CD14-positive monocyte (primary cell): ENCODE measurements at places on chromosomes 7 and 10.

- no peak for DNase-seq
These were observed 5.1 kb downstream of the ZCCHC24 start for GRCh38 chr10:79440281-79440680.

GRCh38 chr7:84813376-84813775 lies 373.5 kb downstream of the SEMA3D start:
- DNase-seq, result no peak

DNA sequence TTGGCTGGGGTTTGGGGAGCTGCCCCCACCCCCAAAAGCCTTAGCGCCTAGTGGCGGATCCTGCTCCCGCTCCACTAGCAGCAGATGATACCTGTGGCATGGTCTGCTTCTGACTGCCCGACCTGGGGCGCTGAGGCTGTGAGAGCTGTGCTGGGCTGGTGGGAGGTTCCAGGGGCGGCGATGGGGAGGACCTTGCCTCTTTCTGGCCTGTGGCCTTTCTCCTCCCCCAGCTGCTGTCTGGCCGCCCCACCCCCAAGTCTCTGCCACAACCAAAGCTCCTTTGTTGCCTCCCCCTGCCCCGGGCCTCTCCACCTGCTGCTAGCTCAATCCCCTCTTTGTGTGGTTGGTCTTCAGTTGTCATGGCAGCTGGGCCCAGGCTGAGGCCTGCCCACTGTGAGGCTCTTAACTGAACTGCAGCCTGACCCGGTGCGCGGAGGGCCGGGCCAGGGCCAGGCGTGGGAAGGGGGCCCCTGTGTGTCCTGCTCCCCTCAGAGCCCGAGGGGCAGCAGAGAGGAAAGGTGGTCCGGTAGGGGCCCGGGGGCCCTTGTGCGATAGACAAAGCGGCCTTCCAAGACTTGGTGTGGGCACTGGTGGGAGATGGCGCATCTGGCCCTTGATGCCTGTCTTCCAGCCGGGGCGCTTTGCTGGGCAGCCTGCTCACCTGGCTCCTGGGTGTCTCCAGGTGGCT lies 4.7 kb downstream of the ZNF775 start:
- DNase-seq, result no peak

GRCh38 chr10:133302230-133302629 lies 6.4 kb downstream of the TUBGCP2 start:
- DNase-seq, result no peak

- DNase-seq, result peak; percentile 83
These were observed 14.2 kb upstream of the SYPL1 start for GRCh38 chr7:106126170-106126938.

GRCh38 chr7:28155019-28155660 lies 25.5 kb downstream of the JAZF1 start:
- peak; percentile 78 for DNase-seq

GRCh38 chr7:25913598-25914224 lies 238.3 kb upstream of the NFE2L3 start:
- DNase-seq, result no peak

DNA sequence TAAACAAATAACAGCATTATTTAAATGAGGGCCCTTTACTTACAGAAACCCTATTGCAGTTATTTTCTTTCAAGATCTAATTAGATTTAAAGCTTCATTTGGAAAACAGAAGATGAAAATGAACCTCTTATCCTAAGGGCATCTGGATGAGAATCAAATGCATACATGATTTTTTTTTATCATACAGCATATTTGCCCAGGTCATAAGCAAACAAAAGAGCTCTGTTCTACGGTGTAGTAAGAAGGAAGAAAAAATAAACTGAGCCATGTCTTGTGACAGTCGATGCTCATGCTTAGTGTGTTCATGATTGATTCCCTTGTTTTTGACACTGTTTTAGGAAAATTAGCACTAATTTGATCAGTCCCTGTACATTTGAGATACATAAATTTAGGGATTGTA lies 202.6 kb upstream of the RNF32 start:
- no peak for DNase-seq

DNA sequence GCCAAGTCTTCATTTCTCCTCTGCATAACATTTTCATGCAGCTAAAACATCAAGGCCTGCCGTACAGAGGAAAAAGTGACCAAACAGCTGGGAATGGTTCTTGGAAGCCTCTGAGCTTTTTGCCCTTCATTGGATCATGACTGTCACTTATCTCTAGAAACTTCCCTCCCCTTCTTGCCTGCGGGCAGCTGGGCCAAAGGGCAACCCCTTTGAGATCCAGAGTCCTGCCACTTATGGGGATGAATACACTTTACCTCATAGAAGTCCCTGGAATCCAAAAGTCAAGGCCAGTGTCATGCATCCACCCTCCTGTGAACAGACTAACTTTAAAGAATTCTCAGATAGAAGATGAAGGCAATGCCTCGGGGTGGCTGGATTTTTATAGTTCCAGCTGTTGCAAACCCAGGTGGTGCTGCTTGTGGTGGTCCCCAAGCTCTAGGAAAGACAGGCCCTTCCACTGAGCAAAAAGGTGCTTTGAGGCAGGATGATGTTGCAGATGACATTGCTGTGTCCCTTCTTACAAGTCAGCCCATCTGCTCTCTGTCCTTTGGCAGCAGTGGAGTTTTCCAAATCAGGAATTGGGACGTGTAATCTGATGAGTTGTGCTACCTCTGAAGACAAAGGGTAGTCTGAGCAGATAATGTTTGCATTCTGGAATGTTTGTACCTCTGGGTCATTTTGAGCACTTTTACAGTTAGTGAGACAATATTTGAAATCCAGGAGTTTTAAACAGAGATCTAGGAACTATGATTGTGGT lies 64.2 kb downstream of the LRMDA start:
- DNase-seq, result no peak

- no peak for DNase-seq
These were observed 77.3 kb downstream of the DNAJB6 start for GRCh38 chr7:157413881-157414701.

DNA sequence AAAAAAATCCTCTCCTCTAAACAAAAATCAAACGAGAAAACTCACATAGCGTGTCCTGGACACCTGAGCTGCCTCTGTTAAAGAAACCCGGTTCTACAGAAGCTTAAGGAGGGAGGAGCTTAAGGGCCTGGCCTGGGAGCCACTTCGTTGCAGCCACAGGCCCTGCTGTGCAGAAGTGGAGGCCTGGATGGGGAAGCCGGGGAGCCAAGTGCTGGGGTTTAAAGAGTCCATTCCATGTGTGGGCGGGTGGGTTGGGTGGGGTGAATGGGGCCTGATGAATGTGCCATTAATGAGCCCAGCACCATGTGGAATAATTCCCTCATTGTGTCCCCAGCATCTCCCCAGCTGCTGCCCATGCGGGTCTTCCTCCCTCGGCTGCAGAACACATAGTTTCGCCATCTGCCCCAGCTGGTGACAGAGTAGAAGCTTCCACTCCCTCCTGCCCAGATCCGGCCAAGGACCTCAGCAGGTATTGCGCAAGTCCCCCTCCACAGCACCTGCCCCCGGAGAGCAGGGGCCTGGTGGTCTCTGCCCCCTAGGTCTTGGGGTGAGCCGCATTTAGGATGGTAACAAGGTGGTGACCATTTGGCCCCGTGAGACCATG lies 127.8 kb upstream of the BTBD16 start:
- no peak for DNase-seq

DNA sequence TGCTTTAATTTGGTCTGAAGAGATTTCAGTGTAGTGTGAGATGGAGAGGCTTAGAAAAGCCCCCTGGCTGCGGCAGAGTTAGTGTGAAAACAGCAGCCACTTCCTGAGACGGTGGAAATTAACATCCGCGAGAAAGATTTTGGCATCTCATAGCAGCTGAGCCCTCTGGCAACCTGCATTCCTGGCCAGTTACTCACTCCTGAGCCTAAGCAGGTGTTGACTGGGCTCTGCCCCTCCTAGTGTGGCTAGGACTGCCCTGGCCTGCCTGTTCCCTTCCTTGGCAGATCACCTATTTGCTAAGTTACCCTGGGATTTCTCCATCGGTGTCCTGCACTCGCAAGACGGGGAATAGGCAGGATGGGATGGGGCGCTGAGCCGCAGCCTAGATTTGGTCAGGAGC lies 57.6 kb upstream of the LMTK2 start:
- DNase-seq, result no peak

- no peak for DNase-seq
These were observed 5.5 kb downstream of the GPR146 start for GRCh38 chr7:1049801-1050200.

GRCh38 chr7:27872356-27873275 lies 132.7 kb downstream of the TAX1BP1 start:
- DNase-seq, result no peak

GRCh38 chr10:4199196-4199595 lies 414.2 kb upstream of the KLF6 start:
- DNase-seq, result no peak

GRCh38 chr7:22610951-22611757 lies 111.2 kb upstream of the STEAP1B start:
- DNase-seq, result no peak

GRCh38 chr7:12923971-12924370 lies 236.5 kb downstream of the ARL4A start:
- no peak for DNase-seq

DNA sequence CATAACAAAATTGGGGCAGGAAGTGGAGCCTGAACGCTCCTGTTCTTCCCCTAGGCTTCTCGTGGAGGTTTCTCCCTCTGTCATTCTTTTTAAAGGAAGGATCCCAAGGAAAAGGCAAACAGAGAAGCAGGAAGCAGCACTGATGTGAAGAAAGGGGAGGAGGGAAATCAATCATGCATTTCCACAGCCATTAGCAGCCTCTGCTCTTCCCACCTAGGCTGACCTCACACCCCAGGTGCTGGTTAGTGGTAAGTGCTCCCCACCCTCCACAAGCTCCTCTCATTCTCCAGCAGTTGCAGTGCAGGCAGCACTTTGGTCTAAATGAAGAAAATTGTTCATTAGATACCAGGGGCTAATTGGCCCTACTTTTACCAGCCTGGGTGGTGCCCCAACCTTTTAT lies 2.6 kb downstream of the CRHR2 start:
- DNase-seq, result no peak

GRCh38 chr10:31702005-31702404 lies 226.6 kb downstream of the ARHGAP12 start:
- peak; percentile 61 for DNase-seq

- no peak for DNase-seq
These were observed 87.5 kb upstream of the NRP1 start for GRCh38 chr10:33421789-33422462.

- DNase-seq, result no peak
These were observed 114.7 kb downstream of the CUX1 start for GRCh38 chr7:101932083-101932482.

DNA sequence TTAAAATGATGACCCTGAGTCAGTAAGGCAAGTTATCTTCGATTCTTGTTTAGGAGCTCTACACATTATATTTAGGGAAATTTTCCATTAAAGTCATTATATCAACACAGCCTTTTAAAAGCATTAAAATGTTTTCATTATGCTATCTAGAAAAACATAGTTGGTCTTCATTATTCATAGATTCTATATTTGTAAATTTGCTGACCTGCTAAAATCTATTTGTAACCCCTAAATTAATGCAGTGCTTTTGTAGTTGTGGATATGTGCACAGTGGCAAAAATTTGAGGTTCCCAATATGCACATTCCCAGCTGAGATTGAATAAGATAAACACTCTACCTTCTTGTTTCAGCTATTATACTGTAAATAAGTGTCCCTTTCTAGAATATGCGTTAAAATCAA lies 81.1 kb downstream of the KIF20B start:
- no peak for DNase-seq

- DNase-seq, result no peak
These were observed 17.2 kb upstream of the SLK start for GRCh38 chr10:103949728-103950127.

DNA sequence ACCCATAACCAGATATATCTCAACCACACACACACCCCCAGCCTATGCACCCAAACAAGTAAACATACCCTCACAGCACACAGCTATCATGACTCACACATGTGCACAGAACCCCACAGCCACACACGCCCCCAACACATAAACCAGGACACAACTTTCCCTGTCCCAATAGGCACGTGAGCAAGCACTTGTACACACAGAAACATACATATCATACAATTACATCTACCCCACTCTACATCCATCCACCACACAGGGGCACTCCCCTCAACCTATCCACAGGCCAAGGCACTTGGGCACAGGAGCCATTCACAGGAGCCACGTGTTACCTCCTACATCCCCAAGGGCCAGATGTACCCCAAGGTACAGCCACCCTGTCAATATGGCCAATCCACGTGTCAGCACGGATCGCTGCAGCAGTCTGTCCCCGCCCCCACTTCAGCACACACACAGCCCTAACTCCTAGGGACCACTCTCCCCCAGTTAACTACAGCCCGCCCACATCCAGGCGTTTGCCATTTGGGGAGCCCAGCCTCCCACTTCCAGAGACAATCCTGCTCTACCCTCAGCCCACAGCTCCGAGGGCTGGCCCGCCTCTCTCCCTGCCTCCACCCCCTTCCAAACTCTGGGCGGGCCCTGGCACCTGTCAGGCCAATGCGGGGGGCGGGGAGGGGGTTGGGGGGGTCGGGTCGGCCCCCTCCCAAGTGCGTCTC lies 163.5 kb downstream of the SH3PXD2A start:
- DNase-seq, result no peak

- no peak for DNase-seq
These were observed 47.8 kb upstream of the JAZF1 start for GRCh38 chr7:28228396-28228795.

DNA sequence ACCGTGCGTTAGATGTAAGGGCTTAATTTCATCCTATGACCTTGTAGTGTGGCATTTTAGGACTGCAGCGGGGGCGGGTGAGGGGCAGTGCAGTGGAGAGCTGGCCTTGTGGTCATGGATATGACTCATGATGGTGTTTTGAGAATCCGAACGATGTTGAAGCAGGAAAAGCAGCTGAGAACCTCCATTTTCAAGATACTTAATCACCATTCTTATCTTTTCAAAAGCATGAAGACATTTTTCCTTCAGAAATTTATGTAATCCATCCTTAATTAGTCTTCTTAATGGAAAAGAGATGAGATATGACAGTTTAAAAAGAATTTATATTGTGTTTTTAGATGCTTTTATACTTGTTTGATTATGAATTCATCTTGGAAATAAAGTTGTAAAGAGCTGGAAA lies 9.6 kb downstream of the ATP5F1C start:
- DNase-seq, result no peak

GRCh38 chr10:37632641-37633040 lies 224.8 kb downstream of the ZNF248 start:
- no peak for DNase-seq

DNA sequence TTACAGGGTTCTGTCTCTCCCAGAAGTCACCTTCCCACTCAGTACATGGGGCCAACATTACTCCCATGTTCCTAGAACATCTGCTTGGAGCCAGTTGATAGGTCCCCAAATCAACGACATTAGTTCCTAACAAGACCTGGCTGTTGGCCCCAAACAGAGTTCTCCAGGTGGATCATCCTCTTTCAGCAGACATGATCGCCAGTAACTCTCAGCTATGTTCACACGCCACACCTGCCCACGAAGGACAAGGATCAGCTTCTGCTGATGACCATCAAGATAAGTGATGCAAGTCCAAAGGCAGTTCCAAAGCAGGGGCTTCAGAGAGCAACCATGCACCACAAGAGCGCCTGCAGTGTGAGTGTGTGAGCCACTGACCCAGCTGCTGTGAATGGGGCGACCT lies 11.0 kb downstream of the ZNF777 start:
- DNase-seq, result no peak
